ENCODE measurements at places on chromosomes 5 and 9. TPM values are rescaled to one million over a fixed set of nuclear protein-coding genes. Genes with fewer than 3 reads are reported as not detected.

- no peak for DNase-seq
Observed at GRCh38 chr5:164356790-164357189, 851.4 kb downstream of the MAT2B start.

Gene OCLN
- total RNA-seq = 20.2 TPM

Gene SLC36A3
- not detected for total RNA-seq

DNA sequence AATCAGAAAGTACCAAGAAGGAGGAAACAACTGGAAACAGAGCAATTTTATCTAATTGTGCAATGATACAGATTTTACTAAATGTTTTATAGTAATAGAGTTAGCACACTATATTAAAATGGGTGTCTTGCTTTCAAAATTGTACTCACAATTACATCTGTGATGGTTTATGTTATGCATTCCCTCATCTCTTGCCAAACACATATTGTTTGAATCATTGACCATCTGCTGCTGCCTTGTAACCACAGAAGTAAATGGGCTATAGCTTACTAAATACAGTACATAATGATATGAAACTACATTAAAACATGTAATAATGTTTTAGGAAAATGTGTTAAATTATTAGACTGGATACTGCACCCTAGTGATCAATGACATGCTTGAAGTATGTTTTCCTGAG, 158.1 kb downstream of the SLC25A46 start:
- DNase-seq = no peak

Gene GLRA1
- not detected for total RNA-seq

- DNase-seq = no peak
Observed at GRCh38 chr9:90107726-90108655, 503.2 kb downstream of the GADD45G start.

GRCh38 chr5:113039229-113039933, 62.8 kb downstream of the DCP2 start:
- no peak for DNase-seq
